ENCODE measurements at places on chromosomes 3 and 15.

DNA sequence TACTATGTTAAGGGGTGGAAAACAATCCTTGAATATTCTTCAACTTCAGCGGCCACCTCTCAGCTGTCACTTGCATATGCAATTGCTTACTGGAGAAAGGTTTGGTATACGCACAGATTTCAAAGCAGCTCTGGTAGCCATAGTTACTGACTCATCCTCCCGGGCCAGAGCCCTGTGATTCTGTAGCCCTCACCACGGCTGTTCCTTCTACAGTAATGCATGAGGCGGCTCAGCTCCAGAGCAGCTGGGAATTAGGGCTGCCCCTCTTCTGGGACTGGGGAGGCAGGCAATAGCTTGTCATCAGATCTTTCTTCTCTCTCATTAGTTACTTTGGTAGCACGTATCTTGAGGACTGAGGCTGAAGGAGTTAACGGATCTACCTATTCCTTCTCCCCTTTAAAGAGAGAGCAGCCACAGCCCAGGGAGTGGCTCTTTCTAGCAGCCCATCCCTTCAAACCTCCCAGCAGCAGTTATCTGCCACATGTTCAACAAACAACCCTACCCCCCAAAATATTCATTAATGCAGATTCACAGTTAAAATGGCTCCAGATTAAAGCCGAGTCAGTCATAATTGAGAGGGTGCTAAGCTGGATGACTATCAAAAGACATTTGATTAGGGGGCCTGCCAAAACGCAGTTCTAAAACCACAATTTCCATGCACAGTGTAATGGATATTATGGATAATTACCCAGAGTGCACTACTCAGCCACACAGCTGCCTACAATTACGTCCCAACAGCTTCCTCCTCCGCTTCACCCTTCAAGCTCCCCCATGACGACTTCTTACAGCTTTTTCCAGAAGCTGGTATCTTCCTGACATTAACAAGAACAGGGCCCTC, 54.7 kb downstream of the ETV5 start:
- no peak for DNase-seq

- no peak for DNase-seq
Observed at GRCh38 chr3:58104151-58104550, 95.9 kb downstream of the FLNB start.

DNA sequence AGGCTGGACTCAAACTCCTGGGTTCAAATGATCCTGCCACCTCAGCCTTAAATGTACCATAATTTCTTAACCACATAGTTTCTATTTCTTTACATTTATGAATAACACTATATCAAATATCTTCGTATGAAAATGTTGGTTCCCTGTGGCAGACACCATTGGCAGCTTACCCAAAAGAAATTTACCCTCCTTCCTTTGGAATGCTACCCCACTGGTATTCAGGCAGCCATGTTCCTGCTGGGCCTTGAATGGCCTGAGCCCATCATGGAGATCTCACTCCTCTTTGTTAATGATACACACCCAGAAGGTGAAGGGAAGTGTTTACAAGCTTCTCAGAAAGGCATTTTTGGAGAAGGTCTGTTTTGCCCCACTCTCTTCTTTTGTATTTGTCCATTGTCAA, 94.3 kb upstream of the RNF7 start:
- DNase-seq, result no peak

- DNase-seq, result no peak
Observed at GRCh38 chr3:191342006-191342405, 11.7 kb upstream of the UTS2B start.

GRCh38 chr3:80655216-80655615, 887.4 kb upstream of the ROBO1 start:
- no peak for DNase-seq

DNA sequence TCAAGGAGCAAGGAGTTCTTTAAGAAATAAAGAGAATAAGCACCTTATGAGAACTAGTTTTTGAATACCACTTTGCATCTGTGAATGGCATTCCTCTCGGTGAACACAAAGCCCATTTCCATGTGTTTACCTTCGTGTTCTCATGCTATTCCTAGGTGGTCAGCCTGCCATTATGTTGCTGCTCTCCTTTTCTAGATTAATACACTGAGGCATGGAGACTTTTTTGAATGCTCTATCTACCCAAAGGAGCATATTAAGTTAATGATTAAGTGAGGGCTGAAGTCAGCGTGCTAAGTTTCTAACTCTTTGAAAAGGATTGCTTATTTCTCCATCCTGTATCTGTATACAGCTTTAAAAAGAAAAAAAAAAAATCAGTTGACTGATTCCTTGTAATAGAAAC, 394.5 kb downstream of the MECOM start:
- DNase-seq, result no peak

- DNase-seq, result no peak
Observed at GRCh38 chr15:41154412-41154811, 38.3 kb upstream of the INO80 start.

DNA sequence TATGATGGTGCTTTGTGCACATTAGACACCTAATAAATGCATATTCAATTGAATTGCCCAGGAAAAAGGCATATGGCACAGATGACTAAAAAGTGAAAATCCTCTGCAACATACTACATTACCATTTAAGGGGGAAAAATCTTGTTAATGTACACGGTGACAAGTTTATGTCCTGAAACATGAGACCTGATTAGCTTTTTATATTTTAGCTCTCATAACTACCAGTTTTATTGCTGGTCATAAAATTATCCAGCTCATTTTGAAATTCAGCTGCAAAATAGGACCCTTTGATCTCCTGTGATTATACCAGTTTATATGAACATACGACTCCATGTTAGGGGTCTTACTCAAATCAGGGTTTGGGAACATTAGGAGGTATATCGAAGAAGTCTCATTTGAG, 684.6 kb upstream of the CCDC54 start:
- DNase-seq, result no peak

All from AG09319 (cell line).